ENCODE measurements at places on chromosomes 3 and 15.

GRCh38 chr3:155018621-155019330 lies 61.3 kb upstream of the MME start:
- DNase-seq: no peak

- DNase-seq: no peak
Observed at GRCh38 chr15:98942431-98942830, 65.2 kb downstream of the PGPEP1L start.

- DNase-seq: no peak
Observed at GRCh38 chr15:74411686-74412085, 22.1 kb downstream of the SEMA7A start.

DNA sequence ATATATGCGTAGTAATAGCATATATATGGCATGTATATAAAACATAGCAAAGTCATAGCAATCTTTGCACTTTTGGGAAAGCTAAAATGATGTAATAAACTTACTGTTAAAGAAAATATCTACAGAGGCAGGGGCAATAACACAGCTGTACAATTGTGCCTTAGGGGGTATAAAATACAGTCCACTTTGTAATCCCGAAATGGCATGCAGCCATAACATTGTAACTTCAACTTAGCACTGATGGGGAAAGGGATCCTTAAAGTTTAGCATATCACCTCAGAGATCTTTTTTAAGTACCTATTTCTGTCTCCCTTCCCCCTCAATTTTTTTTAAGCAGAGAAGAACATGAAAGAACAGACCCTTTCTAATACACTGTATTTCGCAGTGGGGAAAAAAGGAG lies 40.8 kb downstream of the PLD1 start:
- DNase-seq: no peak

DNA sequence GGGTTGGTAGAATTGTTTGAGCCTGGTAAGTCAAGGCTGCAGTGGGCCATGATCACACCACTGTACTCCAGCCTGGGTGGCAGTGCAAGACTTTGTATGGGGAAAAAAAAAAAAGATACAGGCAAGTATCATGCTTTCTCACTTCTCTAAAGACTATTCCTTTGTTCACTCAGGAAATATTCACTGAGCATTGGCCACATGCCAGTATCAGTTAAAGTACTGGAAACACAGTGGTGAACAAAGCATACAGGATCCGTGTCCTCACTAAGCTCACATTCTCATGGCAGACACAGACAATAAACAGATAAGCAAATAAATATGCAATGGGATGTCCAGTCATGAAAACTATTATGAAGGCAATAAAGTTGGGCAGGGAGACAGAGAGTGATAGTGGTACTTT lies 5.1 kb upstream of the MTHFS start:
- no peak for DNase-seq

- DNase-seq: no peak
Observed at GRCh38 chr3:195549931-195550519, 6.9 kb upstream of the PPP1R2 start.

GRCh38 chr3:13419505-13420044 lies 547 bp downstream of the NUP210 start:
- DNase-seq: no peak
